ENCODE measurements at places on chromosomes 6 and 20. TPM values are rescaled to one million over a fixed set of nuclear protein-coding genes. Genes with fewer than 3 reads are reported as not detected.

The SRMS gene
- not detected for polyA plus RNA-seq

The LPIN3 gene
- polyA plus RNA-seq: 6.1 TPM

- H3K27ac ChIP-seq: no peak overlapping the region
- no peak overlapping the region for H3K4me3 ChIP-seq
These were observed 43.4 kb downstream of the TNFAIP3 start for GRCh38 chr6:137910424-137910834.

GRCh38 chr6:77021232-77021631 lies 442.1 kb downstream of the HTR1B start:
- no peaks in the 10 kb centered on the region for H3K36me3 ChIP-seq
- no peaks in the 10 kb centered on the region for H3K4me1 ChIP-seq
- H3K4me3 ChIP-seq: no peak overlapping the region
- DNase-seq: no peak
